ENCODE measurements at places on chromosomes 3 and 15. TPM values are rescaled to one million over a fixed set of nuclear protein-coding genes. Genes with fewer than 3 reads are reported as not detected.

GRCh38 chr15:66394472-66394871 lies 7.8 kb downstream of the MAP2K1 start:
- DNase-seq, result no peak

GRCh38 chr3:150738688-150739087 lies 24.3 kb downstream of the SIAH2 start:
- no peak for DNase-seq

GRCh38 chr3:69094467-69095205 lies 9.9 kb downstream of the ARL6IP5 start:
- no peak for DNase-seq

DNA sequence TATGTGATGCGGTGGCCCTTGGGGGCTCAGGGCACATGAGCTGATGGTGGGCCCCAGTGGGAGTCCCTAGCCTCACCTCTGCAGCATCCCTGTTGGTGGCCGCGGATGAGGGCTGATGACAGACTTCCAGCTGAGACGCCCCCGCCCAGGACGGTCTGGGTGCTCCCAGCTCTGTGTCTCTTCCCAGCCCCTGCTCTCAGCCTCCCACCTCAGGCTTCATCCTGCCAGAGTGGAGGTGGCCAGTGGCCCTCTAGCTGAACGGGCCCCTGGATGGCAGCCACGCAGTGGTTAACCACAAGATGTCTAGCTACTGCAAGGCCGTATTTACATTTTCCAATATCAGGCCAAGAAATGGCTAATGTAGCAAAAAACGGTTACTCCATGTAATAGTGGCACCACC lies 205.3 kb upstream of the LINGO1 start:
- peak; percentile 53 for DNase-seq

- DNase-seq, result no peak
These were observed 8.2 kb upstream of the SENP7 start for GRCh38 chr3:101521211-101521701.

GRCh38 chr3:131694376-131694775 lies 191.6 kb upstream of the MRPL3 start:
- no peak for DNase-seq

- peak; percentile 41 for DNase-seq
These were observed 125.5 kb downstream of the GADL1 start for GRCh38 chr3:30768703-30769550.

DNA sequence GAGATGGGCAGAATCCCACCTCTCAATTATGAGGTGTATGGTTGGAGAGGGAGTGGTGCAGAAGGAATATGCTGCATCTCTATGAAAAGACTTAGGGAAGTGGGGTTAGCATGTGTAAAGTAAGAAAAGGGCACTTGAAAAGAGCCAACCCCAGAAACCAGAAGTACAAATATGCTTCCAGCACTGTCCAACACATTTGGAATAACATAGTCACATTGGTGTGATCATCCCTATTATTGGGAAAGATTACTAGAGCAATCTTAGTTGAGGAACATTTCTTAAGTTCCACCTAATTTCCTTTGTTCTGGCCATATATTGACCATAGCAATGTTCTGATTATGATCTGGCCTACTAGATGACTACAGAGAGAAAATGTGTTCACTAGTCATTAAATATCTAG lies 34.3 kb downstream of the HMG20A start:
- DNase-seq, result no peak

- DNase-seq, result no peak
These were observed 438.5 kb upstream of the RGMA start for GRCh38 chr15:93527374-93528050.

GRCh38 chr3:114624047-114624445 lies 330.2 kb downstream of the TIGIT start:
- DNase-seq, result peak; percentile 40

DNA sequence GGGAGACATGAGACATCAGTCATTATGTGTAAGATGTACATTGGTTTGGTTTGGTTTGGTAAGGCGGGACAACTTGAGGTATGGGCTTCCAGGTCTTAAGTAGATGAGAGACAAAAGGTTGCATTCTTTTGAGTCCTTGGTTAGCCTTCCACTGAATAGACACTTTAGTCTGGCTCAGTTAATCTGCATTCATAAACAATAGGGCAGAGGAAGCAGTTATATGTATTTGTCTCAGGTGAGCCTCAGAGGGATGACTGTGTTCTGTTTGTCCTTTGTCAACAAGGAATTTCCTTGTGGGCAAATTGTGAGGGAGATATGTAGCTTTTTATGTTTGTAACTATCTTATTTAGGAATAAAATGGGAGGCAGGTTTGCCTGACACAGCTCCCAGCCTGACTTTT lies 50.4 kb downstream of the TCF12 start:
- DNase-seq, result no peak

- DNase-seq, result no peak
These were observed 41.8 kb downstream of the HLTF start for GRCh38 chr3:149044339-149045083.

LNP1 gene
- total RNA-seq, result 7.8 TPM

LPP gene
- 14.2 TPM for total RNA-seq

ARGFX gene
- total RNA-seq, result not detected

TTC14 gene
- 56.5 TPM for total RNA-seq

GOLIM4 gene
- 19.7 TPM for total RNA-seq

FBXO40 gene
- total RNA-seq, result not detected

TNFSF10 gene
- not detected for total RNA-seq

SLCO3A1 gene
- total RNA-seq, result 17.0 TPM

C3orf22 gene
- not detected for total RNA-seq

GHRL gene
- total RNA-seq, result not detected
